ENCODE measurements at places on chromosomes 16 and 17.

DNA sequence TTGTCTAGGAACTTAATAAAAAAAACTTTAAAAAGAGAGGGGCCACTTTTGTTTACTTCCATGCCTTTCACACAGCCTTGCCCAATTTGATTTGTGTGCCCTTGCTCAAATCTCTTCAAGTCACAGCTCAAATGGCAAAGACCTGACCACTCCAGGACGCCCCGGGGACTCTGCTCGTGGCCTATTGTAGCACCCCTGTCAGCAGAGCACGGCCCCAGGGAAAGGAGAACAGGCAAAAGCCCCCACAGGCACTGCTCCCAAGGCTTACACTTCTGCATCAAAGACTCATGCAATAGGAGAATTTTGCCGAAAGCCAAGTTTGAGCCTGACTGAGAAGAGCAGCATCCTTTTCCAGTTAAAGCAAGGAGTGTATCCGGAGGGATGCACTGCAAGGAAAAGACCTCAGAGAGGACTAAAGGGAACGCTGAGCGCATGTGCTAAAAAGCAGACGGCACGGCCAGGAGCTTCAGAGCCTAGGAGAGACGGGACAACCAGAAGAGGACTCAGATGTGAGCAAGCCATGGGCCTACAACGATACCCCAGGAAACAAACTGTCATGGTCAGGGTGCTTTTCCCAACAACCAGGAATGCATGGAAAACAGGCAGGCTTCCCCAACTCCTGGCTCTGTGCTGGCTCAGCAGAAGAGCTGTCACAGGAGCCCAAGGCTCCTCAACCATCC lies 8.2 kb downstream of the CREBBP start:
- DNase-seq = no peak

GRCh38 chr17:56897646-56898424 lies 16.0 kb downstream of the TRIM25 start:
- no peak for DNase-seq

GRCh38 chr17:68100000-68100641 lies 64.6 kb downstream of the KPNA2 start:
- no peak for DNase-seq

- no peak for DNase-seq
Measured at GRCh38 chr17:7219229-7219811, 316 bp downstream of the DLG4 start.

- no peak for DNase-seq
Measured at GRCh38 chr17:5019475-5019956, 15.7 kb downstream of the SLC52A1 start.

DNA sequence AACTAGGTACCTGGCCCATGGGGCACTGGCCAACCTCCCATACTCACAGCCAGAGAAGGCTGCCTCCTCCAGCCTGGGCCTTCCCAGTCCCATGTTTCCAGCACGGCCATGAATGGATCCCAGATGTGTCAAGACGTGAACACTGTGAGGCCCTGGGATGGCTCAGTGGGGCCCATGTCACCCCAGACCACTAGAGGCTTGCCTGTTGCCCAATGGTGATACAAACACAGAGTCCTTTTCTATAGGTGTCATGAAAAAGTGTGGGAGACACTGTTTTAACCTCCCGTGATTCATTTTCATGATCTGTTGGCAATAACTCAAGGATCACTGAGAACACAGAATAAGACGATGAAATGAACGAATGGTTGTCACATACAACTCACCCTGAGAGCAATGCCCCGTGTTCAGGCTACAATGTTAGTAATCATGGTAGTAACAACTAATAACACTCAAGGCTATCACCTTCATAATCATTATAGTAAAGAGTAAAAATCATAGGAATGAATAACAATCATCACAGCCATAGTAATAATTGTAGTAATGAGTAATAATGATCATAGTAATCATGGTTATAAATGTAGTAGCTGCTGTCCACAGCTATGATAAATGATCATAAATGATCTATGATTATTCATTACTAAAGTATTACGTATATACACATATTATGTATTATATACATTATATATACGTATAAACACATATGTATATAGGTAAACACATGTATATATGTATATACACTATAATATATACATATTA lies 64.0 kb downstream of the DYNLRB2 start:
- no peak for DNase-seq

GRCh38 chr16:50169555-50170096 lies 16.5 kb downstream of the TENT4B start:
- no peak for DNase-seq

DNA sequence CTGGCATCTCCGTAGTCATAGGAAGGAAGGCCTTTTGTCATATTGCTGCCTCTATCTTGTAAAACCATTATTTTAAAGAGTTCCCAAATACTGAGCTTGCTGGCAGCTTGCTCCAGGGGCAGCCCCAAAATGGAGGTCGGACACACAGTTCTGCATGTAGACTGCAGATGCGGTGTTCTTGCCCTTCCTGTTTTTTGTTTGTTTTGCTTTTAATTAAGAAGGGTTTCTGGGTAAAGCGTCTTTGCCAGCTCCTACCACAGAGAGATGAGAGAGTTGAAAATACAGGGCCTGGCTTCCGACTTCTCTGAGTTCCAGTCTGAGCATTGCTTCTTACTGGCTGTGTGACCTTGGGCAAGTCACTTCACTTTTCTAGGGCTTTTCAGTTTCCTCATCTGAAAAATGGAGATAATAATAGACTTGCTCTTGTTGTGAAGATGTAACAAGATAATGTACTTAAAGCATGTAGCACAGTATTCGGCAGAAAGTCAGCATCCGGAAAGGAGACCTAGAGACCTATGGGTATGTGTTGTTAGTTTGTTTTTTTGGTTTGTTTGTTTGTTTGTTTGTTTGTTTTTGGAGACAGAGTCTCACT lies 67.8 kb upstream of the GSE1 start:
- DNase-seq = no peak

DNA sequence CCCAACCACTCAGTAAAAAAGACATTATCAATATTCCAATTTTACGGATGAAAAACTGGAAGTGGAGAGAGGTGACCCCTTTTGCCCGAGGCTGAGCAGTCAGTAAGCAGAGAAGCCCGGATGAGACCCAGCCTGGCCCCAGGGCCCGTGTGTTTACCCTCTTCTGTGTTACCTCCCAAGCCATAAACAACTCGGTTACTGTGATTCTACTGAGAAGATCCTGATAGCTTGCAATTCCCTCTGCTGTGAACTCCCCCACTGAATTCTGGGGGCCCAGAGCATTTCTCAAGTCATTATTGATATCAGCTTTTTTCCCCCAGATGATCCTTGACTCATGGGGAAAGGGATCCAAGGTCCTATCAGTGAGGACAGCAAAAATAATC lies 482.6 kb upstream of the ERCC4 start:
- DNase-seq = no peak

DNA sequence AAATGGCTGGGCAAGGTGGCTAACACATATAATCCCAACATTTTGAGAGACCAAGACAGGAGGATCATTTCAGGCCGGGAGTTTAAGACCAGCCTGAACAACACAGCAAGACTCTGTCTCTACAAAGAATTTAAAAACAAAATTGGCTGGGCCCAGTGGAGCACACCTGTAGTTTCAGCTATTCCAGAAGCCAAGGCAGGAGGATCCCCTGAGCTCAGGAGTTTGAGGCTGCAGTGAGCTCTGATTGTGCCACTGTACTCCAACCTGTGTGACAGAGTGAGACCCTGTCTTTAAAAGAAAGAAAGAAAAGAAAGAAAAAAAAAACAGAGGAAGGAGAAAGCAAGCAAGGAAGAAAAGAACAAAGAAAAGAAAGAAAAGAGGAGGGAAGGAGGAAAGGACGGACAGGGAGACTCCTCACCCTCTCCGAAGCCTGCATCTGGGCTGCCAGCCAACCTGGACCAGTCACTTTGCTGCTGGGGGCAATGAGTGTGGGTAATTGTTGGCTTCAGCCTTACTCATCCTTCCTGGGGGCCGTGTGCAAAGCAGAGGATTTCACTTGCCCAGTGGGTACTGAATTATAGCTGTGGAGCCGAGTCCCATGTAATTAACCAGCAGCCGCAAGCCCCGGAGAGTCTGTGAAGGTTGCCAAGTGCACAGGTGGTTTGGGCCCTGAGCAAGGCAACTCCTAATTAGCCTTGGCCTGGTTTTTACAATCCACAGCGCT lies 6.7 kb upstream of the MT4 start:
- DNase-seq = no peak

DNA sequence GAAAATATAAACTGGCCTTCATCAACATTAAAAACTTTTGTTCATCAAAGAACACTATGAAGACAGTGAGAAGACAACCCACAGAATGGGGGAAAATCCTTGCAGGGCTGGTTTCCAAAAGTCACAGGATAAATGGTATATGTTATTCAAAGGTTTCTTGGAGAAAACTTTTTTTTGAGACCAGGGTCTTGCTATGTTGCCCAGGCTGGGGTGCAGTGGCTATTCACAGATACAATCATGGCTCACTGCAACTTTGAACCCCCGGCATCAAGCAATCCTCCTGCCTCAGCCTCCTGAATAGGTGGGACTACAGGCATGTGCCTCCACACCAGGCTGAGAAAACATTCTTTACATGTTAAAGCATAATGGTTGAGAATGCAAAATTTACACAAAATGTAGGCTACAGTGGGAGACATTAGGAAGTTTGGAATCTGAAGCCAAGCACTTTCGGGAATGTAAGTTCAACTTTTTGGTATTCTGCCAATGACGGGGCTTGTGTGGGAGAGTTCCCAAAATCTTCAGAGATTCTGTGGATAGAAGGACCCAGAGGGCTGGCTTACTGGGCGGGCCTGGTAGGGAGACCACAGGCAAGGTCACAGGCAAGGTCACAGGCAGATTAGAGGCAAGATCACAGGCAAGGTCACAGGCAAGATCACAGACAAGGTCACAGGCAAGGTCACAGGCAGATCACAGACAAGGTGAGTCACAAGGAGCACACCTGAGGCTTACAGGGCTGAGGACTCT lies 24.2 kb upstream of the ATP2A3 start:
- no peak for DNase-seq

DNA sequence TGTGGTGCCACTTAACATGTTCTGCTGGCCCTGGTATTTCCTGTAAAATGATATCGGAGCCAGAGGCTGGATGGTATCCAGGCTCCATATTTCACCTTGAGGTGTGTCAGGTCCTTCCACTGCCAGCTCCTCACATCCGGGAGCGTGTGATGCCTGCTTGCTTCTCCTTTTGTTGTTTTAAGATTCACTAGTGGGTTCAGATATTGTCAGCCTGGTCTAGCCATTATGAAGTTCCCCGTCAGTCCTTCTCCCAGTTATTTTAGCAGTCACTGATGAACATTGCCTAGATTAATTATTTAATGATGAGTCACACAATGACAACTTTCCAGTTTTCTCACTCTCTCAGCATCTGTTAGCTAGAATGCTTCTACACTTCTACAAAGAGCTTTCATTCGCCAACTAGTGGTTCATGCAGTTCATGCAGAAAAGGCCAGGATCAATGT lies 11.3 kb downstream of the DNAAF1 start:
- no peak for DNase-seq

- DNase-seq = no peak
Measured at GRCh38 chr17:8739097-8739496, 5.5 kb downstream of the CCDC42 start.

GRCh38 chr17:50482516-50482915 lies 3.9 kb downstream of the RSAD1 start:
- no peak for DNase-seq

GRCh38 chr17:64728041-64728695 lies 66.1 kb upstream of the SMURF2 start:
- no peak for DNase-seq

DNA sequence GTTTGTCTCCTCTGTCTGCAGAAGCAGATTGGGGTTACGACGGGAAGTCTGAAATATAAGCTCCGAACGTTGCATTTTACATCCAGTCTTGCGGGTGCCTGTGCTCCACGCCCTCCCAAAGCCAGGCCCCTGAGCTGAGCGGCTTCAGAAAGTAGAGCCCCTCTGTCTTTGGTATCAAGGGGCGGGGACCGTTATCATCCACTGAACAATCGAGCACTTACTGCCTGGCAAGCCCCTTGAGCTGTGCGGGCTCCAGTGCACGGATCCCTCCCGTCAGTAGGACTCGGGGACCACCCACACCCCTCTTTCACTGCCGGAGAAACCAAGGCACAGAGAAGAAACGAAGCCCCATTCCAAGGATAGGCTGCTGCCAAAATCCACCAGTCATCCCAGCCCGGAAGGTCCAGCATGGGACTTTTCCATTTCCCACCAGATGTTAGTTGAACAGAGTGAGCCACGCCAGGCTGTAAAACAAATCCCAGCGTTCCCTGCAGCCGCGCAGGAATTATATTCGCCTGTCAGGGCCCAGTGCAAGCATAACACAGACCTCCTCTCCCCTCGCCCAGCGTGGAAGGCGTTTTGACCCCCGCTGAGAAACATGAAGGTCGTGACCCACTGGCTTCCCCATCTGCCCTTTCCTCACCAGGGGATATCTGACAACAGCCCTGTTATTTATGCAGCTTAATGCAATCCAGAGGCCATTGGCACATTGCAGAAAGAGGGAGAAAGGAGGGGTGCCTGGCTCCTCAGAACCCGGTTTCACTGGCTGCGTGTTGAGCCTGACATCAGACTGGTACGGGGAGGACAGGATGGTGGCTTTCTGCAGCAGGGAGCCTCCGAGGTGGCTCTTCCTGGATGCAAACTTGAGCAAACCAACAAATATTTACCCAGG lies 212.2 kb upstream of the FOXF1 start:
- DNase-seq = no peak

DNA sequence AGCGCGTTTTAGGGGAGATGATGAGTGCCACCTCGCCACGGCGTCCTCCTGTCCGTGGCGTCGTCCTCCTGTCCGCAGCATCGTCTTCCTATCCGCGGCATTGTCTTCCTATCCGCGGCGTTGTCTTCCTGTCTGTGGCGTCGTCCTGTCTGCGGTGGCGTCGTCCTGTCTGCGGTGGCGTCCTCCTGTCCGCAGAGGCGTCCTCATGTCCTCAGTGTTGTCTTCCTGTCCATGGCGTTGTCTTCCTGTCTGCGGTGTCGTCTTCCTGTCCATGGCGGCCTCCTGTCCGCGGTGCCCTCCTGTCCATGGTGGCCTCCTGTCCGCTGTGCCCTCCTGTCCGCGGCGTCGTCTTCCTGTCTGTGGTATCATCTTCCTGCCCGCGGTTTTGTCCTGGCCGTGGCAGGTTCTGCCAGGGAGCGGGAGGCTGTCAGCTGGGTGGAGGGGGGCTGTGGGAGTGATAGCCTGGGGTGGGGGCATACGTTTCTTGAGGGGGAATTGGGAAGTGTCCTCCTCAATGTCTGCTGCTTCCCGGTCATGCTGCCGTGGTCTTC lies 30.9 kb downstream of the TBCD start:
- no peak for DNase-seq

- no peak for DNase-seq
Measured at GRCh38 chr16:14485811-14486519, 144.1 kb downstream of the PARN start.

DNA sequence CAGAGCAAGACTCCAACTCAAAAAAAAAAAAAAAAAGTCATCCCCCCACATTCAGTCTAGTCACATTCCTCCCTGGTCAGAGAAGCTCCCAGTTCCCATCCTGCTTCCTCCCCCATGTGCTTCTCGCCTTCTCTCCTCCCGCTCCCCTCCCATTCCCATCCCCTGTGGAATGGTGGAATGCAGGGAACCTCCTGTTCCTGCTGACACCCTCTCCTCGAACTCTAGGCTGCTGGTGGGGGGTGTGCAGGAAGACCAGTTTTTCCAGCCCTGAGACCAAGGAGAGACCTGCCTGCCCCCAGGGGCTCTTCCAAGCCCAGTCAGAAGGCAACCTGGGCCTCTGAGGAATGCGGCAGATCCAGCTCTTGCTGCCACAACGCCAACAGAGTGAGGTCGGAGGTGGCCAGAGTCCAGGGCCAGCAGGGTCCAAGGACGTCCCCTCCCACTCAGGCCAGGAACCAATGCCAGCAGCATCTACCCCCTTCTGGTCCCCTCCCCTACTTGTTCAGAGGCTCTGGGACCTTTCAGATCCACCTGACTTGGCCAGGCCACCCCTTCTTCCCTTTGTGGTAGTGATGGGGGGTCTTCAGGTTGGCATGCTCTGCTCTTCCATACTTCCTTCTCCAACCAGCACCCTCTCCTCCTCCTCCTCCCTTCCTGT lies 39.3 kb upstream of the TAC4 start:
- DNase-seq = no peak

Data from cortex of kidney (tissue), 1 donor.